Renal cortex interstitium (tissue), 15 donors: ENCODE measurements at places on chromosomes 16 and 17.

GRCh38 chr16:8850279-8850885, 18.4 kb downstream of the CARHSP1 start:
- DNase-seq = no peak

DNA sequence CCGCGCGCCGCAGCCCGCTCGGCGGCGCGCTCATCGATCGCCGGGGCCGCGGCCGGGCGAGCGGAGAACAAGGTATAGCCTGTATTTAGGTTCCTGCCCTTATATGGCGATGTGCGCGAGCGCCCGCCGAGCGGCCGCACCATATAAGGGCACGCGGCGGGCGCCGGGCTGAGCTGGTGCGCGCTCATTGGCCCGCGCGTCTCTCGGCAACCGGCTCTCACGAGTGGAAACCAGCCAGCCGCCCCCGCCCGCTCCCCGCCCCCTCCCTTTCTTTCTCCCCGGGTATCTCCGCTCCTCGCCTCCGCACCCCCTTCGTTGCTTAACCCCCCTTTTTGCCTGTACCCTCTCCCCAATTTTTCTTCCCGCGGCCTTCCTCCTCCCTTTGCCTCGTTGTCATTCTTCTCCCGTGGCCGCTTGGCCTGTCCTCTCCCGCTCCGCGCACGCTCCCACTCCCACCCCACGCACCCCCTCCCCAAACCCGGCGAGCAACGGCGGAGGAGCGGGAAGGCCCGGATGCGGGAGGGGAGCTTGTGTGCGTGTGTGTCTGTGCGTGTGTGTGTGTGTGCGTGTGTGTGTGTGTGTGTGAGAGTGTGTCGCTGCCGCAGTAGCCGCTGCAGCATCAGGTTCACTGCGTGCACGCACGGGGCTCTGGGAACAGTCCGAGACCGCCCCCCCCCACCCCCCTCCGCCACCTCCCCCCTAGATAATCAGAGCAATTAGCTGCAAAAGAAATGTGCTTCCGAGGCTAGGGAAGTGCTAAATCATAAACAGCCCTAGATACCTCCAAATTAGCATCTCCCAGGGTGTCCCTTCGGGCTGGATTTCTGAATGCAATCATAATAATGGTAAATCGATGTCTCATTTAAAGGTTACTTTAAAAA, 13.5 kb upstream of the CBX8 start:
- no peak for DNase-seq

DNA sequence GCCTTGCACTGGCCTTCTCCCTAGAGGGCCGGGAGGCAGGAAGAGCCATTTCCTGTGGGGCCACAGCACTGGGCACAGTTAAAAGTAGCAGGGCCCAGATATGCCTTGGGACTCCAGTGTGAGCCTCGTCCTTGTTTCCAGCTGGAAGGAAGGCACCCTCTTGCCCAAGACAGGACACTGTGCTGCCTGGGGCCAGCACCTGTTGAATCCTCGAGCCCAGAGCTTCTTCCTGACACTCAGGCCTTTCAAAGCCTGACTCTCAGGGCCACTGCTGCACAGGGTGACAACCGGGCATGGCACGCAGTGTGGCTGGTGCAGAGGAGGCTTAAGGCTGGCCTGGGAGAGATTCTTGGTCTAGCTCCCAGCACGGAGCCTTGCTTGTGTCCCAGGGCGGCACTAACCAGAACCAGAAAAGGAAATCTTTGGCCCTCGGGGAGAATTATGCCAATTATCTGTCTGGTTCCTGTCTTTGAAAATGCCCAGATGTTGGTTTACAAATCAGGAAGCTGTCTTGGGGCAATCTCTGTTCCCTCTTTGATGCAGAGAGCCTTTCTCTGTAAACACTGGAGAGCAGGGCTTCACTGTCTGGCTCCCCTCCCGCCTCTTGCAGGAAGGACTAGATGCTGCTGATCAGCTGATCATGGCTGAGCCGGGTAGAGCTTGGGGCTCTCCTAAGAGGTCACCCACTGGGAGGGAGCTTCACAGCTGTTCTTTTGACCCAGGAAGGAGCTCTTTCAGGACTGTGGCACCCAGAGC, 11.1 kb downstream of the LDHD start:
- no peak for DNase-seq

DNA sequence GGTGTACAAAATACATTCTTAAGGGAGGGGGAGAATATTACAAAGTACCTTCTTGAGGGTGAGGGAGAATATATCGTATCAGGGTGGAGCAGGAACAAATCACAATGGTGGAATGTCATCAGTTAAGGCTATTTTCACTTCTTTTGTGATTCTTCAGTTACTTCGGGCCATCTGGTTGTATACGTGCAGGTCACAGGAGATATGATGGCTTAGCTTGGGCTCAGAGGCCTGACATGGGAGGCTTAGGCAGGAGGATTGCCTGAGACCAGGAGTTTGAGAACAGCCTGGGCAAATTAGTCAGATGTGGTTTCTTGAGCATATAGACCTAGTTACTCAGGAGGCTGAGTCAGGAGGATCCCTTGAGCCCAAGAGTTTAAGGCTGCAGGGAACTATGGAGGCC, 13.1 kb downstream of the ODAD4 start:
- DNase-seq = no peak

GRCh38 chr17:78745407-78746088, 36.5 kb downstream of the CYTH1 start:
- no peak for DNase-seq

- no peak for DNase-seq
These were observed 116.1 kb upstream of the IRX6 start for GRCh38 chr16:55207693-55208428.

DNA sequence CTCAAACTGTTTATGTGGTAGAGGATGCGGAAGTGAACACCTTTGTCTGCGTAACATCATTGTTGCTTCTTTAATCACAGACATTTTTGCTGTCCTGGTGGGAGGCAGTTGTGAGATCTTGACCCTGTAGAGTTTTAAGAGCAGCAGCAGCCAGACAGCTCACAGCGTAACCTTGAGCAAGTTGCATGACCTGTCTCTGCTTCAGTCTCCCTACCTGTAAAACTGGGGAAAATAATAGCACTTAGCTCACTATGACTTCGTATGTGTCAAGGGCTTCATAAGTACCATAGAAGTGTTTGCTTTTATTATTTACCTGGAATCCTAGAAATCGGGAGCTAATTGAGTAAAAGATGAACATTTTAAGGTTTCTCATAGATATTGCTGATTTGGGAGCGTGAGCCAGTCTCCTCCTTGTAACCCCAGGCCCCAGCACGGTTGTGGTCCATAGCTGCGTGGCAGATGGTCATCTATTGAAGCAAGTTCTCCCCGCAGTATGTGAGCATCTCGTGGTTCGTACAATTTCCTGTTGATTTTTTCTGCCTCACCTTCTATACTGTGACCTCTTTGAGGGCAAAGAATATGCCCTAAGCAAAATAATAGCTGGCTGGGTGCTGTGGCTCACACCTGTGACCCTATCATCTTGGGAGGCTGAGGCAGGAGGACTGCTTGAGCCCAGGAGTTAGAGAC, 34.4 kb downstream of the GPRC5B start:
- no peak for DNase-seq

- no peak for DNase-seq
These were observed 346.0 kb downstream of the PMP22 start for GRCh38 chr17:14919094-14919493.

DNA sequence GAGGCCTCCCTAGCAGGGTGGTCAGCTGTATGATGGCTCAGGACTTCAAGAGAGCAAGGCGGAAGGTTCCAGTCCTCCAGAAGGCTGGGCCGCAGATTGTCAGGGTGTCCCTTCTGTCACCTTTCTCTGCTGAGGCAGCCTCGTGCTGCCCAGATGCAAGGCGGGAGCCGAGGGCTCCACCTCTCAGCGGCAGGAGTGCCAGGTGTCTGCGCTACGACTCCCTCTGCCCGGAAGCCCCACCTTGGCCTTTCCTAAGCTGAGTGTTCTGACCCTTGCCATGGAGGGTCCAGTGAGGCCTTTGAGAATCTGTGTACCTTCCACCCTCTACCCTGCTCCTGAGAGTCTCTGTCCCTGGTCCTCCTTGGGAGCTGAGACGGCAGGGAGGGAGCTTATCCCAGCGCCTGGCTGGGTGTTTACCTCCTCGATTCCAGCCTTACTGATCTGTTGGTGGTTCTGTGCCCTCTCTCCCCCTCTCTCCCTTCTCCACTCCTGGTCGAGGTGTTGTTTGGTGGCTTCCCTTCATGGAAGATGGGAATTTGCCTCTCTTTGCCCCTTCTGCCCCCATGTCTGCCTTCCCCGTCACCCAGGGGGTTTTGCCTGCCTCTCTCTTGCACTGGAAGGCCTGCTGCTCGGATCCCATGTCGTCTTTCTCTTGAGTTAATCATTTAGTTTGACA, 2.2 kb upstream of the ZNF750 start:
- no peak for DNase-seq

DNA sequence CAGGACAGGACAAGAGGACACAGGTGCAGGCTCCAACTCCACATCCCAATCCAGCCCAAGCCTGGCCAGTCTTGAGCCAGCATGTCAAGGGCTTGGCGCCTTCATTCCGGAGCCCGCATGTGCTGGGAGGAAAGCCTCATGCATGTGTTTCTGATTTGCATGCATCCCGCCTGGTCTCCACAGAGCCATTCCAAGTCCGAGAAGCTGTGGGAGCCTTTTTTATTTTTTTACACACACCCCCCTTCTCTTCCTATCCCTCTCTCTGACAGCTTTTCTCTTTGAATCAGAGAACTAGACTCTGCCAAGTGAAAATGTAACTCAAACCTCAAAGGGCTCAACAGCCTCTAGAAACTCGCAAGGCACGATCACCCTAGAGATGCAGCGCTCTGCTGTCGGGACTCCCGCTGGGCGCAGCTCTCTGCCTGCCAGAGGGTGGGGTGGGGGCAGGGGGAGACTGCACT, 45.1 kb downstream of the NOG start:
- no peak for DNase-seq

GRCh38 chr17:79607940-79608623, 2.8 kb downstream of the RBFOX3 start:
- DNase-seq = no peak

GRCh38 chr16:13517841-13518240, 402.1 kb upstream of the ERCC4 start:
- no peak for DNase-seq

DNA sequence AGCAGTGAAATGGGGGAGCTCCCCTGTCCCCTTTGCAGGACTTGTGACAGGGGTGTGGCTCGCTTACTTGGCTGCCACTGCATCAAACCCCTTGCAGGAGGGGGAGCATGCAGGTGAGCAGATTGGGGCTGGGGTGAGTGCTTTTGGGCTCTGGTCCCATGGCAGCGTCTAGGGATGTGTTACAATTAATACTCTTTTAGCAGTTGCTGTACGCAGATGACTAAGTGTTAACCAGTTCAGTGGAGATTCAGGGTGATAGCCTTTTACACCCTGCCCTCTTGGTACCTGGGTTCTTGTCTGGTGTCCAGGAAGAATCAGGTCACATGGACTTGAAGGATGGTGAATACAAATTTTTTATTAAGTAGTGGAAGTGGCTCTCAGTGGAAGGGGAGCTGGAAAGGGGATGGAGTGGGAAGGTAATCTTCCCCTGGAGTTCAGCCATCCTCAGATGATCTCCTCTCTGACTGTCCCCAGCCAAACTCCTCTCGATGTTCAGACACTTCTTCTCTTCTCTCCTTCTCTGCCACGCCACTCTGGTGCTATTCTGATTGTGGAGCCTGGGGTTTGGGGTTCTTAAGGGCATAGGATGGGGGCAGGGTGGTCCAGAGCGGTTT, 100.1 kb downstream of the MARF1 start:
- DNase-seq = no peak

DNA sequence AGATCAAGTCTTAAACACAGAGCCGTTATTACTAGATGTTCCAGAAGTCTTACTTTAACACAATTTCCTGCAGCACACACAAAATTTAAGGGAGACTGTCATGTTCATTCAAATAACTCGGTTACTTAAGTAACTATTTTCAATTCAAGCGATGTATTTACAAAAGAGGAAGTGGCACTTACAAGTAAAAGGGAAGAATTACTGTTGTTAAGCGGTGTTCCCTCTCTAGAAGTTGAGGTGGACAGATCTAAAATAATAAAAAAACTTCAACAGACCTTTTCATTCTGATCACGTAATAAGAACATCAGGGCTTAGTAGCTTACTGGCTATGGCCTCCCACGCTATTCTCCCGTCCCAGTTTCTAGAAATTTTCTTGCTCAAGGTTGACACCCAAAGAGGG, 26.2 kb upstream of the TXNDC11 start:
- DNase-seq = no peak

GRCh38 chr16:4404967-4405696, 11.3 kb downstream of the CORO7 start:
- no peak for DNase-seq

GRCh38 chr17:75837899-75838298, 6.3 kb downstream of the UNC13D start:
- DNase-seq = no peak

- no peak for DNase-seq
These were observed 213.9 kb downstream of the TMEM114 start for GRCh38 chr16:8376430-8376829.

GRCh38 chr16:66798161-66798560, 3.2 kb downstream of the TERB1 start:
- DNase-seq = no peak

GRCh38 chr17:72079700-72080099, 41.1 kb upstream of the SOX9 start:
- DNase-seq = no peak

DNA sequence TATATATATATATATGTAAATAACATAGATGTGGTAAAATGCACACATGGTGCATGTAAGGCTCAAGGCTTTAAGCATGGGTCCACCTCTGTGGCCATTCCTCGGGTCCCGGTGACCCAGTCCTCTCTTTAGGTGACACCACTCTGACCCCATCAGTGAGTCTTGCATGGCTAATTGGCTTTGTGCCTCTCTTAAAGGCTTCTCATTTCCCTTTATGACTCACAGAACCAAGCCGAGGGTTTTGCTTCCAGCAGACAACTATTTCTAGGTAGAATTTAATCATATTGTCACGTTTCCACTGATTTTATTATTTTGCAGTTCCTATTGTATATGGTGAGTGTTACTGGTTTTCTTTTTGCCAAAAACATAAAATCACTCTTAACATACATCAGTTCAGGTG, 59.7 kb downstream of the PLCG2 start:
- no peak for DNase-seq

- DNase-seq = no peak
These were observed 26.7 kb downstream of the KDM8 start for GRCh38 chr16:27229891-27230470.

GRCh38 chr16:77093999-77094398, 97.0 kb upstream of the MON1B start:
- no peak for DNase-seq

DNA sequence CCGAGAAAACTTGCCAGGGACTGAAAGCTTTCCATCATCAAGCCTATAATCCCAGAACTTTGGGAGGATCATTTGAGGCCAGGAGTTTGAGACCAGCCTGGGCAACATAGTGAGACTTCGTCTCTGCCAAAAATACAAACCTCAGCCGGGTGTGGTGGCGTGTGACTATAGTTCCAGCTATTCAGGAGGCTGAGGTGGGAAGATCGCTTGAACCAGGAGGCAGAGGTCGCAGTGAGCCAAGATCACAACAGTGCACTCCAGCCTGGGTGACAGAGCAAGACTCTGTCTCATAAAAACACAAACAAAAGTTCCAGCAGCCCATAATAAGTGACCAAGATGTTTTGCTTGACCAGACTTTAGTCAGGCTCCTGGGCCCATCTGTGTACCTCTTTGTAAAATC, 1.9 kb downstream of the MEAK7 start:
- DNase-seq = no peak

- DNase-seq = no peak
These were observed 970 bp downstream of the EPN2 start for GRCh38 chr17:19238167-19238505.
